ENCODE measurements at places on chromosomes 16 and 17. TPM values are rescaled to one million over a fixed set of nuclear protein-coding genes. Genes with fewer than 3 reads are reported as not detected.

Gene FNDC8
- not detected for total RNA-seq

Gene WSCD1
- 5.6 TPM for total RNA-seq

Gene HOXB5
- total RNA-seq = 2.7 TPM

Gene ZSWIM7
- total RNA-seq = 13.2 TPM

Gene KRT24
- 1.1 TPM for total RNA-seq

Gene HOXB6
- 40.1 TPM for total RNA-seq

Gene SLC9A5
- total RNA-seq = 0.27 TPM

Gene GIT1
- 38.9 TPM for total RNA-seq

Gene ZNF785
- total RNA-seq = 6.9 TPM

Gene TPPP3
- total RNA-seq = 111 TPM

Gene IL34
- total RNA-seq = 2.6 TPM

Gene PRSS21
- not detected for total RNA-seq

Gene SLC39A11
- total RNA-seq = 15.0 TPM

Gene WNK4
- total RNA-seq = 0.78 TPM

Gene HEXIM2
- 11.1 TPM for total RNA-seq

Gene HOXB9
- total RNA-seq = not detected

Gene CCL17
- total RNA-seq = not detected

Gene ARL5C
- not detected for total RNA-seq

Gene GPR142
- not detected for total RNA-seq

Gene CCL16
- not detected for total RNA-seq

Gene ALG1
- total RNA-seq = 16.8 TPM

Gene ZFHX3
- 47.1 TPM for total RNA-seq

Gene PABPN1L
- not detected for total RNA-seq

Gene PRR14
- 49.2 TPM for total RNA-seq

Gene C17orf113
- 0.27 TPM for total RNA-seq

Gene PHOSPHO1
- 0.13 TPM for total RNA-seq

Gene SULT1A1
- total RNA-seq = 21.1 TPM

Gene TAT
- total RNA-seq = not detected

Gene IL4R
- 129 TPM for total RNA-seq

Gene CENPX
- total RNA-seq = 65.3 TPM

Gene CDC27
- 51.9 TPM for total RNA-seq

Gene AOC3
- 48.3 TPM for total RNA-seq

Gene GDPD1
- 4.2 TPM for total RNA-seq

Gene NPIPA2
- 2.8 TPM for total RNA-seq

Gene CETP
- total RNA-seq = not detected

Gene TEX19
- total RNA-seq = not detected

Gene MT1F
- total RNA-seq = 4.6 TPM

Gene PROCA1
- 0.40 TPM for total RNA-seq

Gene HOXB7
- total RNA-seq = 4.2 TPM

Gene CPNE7
- total RNA-seq = not detected

Gene HS3ST3A1
- 5.9 TPM for total RNA-seq

Gene CDH1
- 2.3 TPM for total RNA-seq

Gene TNFRSF17
- 0.45 TPM for total RNA-seq

Gene SNAI3
- 0.39 TPM for total RNA-seq

Gene CCNF
- 1.3 TPM for total RNA-seq

Gene CDH3
- 0.12 TPM for total RNA-seq

Gene MEIOB
- not detected for total RNA-seq

Gene CDR2L
- 11.8 TPM for total RNA-seq

Gene GINS2
- total RNA-seq = 0.15 TPM

Gene TMC7
- 0.74 TPM for total RNA-seq

Gene CBX2
- 0.81 TPM for total RNA-seq

Gene SOCS1
- total RNA-seq = 5.3 TPM

Gene MYH2
- total RNA-seq = 1.0 TPM

Measured in gastroesophageal sphincter (tissue), 4 donors.